ENCODE measurements at places on chromosomes 12 and 14. TPM values are rescaled to one million over a fixed set of nuclear protein-coding genes. Genes with fewer than 3 reads are reported as not detected.

Gene LRRIQ1
- not detected for polyA plus RNA-seq

Gene PLCZ1
- not detected for polyA plus RNA-seq

Gene CD69
- polyA plus RNA-seq, result 0.13 TPM

Gene HOXC9
- 31.1 TPM for polyA plus RNA-seq

Gene CRIP1
- polyA plus RNA-seq, result 20.6 TPM

Gene CBLN3
- 0.78 TPM for polyA plus RNA-seq

Gene OTOGL
- 0.07 TPM for polyA plus RNA-seq

Gene PTPRQ
- 0.39 TPM for polyA plus RNA-seq

Gene SMCO2
- not detected for polyA plus RNA-seq

Gene CLEC4D
- 0.09 TPM for polyA plus RNA-seq

Gene DDX23
- 92.8 TPM for polyA plus RNA-seq

Gene KRT72
- not detected for polyA plus RNA-seq

Gene GABARAPL1
- polyA plus RNA-seq, result 36.1 TPM

Gene MYF6
- 1,026 TPM for polyA plus RNA-seq

Gene CCER1
- not detected for polyA plus RNA-seq

Gene NANOG
- not detected for polyA plus RNA-seq

Gene CHGA
- 0.16 TPM for polyA plus RNA-seq

Gene APOF
- not detected for polyA plus RNA-seq

Gene TPH2
- not detected for polyA plus RNA-seq

Gene DTX1
- polyA plus RNA-seq, result 0.59 TPM

Gene LRP1-AS
- not detected for polyA plus RNA-seq

Gene PRORP
- polyA plus RNA-seq, result 23.5 TPM

Gene ADCK1
- 8.9 TPM for polyA plus RNA-seq

Gene OLR1
- 0.04 TPM for polyA plus RNA-seq

Gene SELPLG
- polyA plus RNA-seq, result 3.8 TPM

Gene SUSD6
- polyA plus RNA-seq, result 6.9 TPM

Gene IL23A
- 0.57 TPM for polyA plus RNA-seq

Gene CSRP2
- 16.3 TPM for polyA plus RNA-seq

Gene FAIM2
- polyA plus RNA-seq, result 0.57 TPM

All from psoas muscle (tissue), 8 donors.